Stimulated activated CD8-positive, alpha-beta memory T cell treated with anti-CD3 and anti-CD28 coated beads, Interleukin-7, amount 100 ng/mL, for 24 hours (primary cell): ENCODE measurements at places on chromosomes 12 and 14.

- no peak for DNase-seq
Measured at GRCh38 chr12:92136965-92137721, 8.5 kb downstream of the BTG1 start.

DNA sequence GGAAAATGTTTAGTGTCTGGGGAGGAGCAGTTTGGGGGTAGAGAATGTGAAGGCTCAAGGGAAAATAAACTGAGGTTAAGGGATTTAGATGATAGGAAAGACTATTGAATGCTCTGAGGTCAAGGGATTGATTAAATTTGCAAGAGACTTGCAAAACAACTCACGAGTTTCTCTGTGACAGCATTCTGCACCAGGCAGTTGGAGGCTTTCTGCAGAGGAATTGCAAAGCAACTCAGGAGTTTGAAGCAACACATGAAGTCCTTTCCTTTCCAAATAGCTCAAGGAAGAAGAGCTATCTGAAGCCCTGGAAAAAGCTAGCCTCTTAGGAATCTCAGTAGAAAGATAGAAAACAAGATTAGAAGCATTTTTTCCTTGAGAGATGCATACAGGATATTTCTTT lies 23.9 kb downstream of the SLC7A8 start:
- no peak for DNase-seq

DNA sequence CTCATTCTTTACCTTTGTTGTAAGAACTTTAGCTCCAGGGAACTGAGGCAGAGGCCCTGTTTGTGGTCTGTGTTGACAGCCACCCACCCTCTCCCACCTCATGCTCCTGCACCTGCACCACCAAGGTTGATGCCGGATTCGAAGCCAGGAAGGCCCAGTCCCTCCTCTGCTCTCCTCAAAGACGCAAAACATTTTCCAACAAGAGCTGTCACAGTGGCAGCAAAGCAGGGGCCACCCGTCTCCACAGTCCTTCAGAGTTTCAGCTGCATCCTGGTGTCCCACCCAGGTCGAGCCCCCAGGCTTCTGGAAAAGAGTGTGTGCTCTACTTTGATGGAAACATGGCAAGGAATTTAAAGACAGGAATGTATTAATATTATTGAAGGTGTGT lies 37.4 kb downstream of the MMAB start:
- DNase-seq, result no peak

- DNase-seq, result no peak
Measured at GRCh38 chr12:77553976-77554619, 276.6 kb upstream of the NAV3 start.

DNA sequence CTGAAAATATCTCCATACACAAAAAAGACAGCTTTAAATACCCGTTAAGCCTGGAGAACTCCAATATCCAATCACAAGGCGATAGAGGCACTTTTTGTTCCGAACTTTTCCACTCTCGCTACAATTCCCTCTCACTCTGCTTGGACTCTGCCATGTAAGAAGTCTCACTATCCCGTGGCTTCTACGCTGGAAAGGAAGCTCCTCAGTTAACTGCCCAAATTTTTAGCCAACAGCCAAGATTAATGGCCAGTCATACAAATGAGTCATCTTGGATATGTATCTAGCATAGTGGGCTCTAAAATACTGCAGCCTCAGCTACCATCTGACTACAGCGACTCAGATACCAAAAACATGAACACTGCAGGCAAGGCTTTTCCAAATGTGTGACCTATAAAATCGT lies 45.5 kb upstream of the RERGL start:
- DNase-seq, result no peak

DNA sequence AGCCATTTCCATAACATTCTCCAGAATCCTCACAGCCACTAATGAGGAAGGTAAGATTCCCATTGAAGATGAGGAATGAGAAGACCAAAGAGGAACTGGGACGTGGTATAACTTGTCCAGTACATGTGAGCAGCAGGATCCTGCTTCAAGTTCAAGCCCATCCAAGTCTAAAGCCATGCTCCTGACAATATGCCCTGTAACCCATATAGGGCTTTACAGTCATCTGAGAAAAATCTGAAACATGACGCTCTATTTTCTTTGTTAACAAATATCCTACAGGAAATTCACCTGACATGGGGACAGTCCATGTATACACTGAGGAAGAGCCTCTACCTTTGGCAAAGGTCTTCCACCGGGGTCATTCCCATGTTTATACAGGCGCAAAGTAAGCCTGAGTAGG lies 3.1 kb upstream of the ACTR6 start:
- no peak for DNase-seq

DNA sequence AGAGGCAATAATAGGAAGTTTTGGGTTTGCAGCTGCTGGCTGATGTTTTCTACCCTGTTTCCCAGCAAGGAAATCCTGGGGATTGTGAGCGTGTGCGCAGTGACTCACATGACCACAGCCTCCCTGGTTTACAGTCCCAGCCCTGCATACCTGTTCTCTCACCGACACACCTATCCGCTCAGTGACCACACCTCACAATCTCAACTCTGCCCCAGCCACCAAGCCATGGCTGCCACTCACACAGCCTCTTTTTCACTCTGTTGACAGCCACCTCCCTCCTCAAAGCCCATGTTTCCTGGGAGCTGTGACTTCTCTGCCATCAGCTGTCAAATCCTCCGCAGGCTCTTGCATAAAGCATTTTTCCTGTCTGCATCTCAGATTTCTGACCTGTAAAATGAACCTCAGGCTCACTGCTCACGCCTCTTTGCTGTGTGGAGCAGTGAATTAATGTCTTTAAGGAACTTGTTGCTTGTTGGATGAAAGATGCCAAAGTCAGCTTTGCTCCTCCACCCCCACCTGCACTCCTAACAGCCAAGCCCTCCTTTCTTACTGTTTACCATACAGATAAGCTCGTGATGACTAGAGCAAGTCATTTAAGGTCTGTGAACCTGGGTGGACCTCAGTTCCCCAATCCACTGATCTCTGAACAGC lies 43.5 kb downstream of the B4GALNT3 start:
- DNase-seq, result no peak

GRCh38 chr14:100313464-100314230 lies 7.4 kb upstream of the SLC25A29 start:
- no peak for DNase-seq

GRCh38 chr12:53483225-53483978 lies 15.9 kb downstream of the MAP3K12 start:
- DNase-seq, result no peak

- no peak for DNase-seq
Measured at GRCh38 chr12:109482491-109482890, 5.1 kb downstream of the UBE3B start.

GRCh38 chr14:30064454-30064853 lies 136.8 kb upstream of the PRKD1 start:
- no peak for DNase-seq

- DNase-seq, result no peak
Measured at GRCh38 chr14:95305145-95305544, 14.6 kb downstream of the CLMN start.

- DNase-seq, result no peak
Measured at GRCh38 chr12:119547001-119547400, 46.6 kb upstream of the TMEM233 start.

GRCh38 chr12:107377596-107378385 lies 284.4 kb upstream of the CRY1 start:
- DNase-seq, result no peak

DNA sequence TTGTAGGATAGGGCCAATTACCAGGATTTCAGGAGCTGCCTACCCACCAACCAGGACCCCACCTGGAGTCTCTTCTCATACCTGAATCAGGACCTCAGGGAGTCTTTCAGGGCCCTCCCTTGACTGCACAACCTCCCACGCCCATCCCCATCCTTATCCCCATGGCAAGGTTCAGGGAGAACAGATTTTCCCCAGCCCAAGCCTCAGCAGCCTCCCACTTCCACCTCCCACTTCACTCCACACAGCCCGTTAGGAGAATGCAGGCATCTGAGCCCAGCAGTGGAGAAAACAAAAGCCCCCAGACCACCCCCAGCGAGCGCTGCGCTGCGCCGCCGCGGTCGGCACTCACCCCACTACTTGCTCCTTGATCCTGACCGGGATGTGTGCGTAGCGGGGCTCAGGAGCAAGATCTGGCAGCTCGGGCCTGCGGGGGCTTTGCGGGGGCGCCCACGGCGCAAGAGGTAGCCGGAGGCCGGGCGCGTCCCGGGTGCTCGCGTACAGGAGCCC lies 1.4 kb downstream of the B4GALNT1 start:
- no peak for DNase-seq

DNA sequence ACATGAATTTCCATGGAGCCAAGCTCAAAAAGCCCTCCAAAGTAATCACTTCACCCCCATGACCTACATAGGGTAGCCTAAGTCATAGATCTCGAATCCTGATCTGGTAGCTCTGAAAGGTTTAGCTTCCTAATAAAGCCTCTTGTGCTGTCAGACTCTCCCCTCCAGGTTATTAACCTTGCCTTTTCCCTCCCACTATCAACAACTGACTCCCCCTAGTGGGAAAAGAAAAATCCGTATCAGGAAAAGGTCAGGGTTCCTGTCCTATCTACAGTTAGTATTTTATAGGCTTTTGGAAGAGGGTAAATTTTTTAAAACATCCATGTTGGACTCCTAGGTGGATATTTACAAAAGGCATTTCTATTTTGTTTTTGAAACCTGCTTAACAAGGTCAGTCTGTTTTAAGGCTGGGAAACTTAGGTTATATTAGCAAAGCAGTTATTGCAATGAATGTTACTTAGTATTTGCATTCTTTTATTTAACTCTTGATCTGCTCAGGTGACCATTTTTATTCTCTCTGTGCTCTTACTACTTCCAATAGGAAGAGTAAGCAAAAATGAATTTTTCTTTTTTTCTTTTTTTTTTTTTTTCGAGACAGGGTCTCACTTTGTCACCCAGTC lies 8.0 kb downstream of the YY1 start:
- no peak for DNase-seq

DNA sequence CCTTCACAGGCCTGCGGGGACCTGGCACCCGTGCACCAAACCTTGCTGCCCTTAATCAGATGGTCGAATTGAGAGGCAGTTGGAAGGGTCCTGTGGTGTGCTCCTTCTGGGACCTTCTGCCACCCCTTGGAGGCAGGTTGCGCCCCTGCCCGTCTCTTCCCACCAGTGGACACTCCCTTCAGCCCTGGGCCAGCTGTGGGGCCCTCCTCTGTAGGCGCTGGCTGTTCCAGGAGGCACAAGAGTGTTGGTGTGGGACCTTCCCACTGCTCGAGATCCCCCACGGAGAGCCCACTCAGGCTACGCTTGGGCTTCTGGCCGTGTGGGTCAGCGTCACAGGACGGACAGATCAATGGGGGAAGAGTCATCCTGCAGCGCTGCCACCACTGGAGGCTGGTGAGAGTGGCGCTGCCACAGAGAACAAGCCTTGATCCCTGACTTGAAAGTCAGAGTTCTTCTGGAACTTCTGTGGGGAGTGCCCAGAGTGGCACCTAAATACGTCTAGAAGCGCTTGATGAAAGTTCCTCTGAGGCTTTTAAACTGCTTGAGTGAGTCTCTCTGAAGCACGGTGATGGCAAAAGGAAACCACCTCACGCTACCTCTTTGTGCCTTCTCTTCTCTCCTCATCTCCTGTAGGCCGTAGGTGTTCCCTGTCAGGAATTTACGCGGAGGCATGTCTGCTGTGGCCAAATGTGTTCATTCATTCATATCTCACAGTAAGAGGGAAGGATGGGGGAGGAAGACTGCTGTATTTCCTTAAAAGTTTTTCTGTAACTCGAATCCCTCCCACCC lies 48.3 kb downstream of the TRAF3 start:
- no peak for DNase-seq

DNA sequence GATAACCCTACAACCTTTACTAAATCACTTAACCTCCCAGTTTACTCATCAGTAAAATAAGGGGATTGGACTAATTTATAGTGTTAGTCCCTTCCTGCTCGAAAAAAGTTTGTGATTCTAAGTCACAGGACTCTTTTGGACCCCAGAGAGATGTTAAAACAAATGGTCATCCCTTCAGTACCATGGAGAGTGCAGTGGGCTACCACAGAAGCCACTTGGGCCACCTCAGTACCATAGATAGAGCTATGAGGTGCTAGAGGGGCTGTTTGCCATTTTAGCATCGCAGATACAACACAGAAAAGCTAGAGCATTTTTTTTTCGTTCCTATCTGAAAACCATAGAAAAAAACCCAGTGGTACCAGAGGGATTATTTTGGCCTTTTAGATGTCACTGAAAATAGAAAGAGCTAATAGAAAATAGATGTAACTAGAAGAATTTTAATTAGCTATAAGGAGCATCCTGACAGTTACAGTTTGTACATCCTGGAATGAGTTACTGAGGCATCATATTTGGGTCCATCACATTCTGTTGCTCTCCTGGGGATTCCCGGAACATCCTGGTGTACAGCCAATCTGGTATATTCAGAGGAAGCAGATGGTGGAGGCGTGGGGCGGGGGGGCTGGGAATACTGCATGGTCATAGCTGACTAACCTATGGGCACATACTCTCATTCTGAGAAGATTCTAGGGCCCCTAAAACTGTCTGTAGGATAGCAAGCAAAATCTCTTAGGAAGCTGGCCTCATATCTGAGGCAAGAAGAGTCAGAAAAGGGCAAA lies 2.8 kb downstream of the ZNF219 start:
- no peak for DNase-seq

GRCh38 chr12:57623811-57624390 lies 9.1 kb downstream of the B4GALNT1 start:
- no peak for DNase-seq

- no peak for DNase-seq
Measured at GRCh38 chr14:77180726-77181602, 634 bp upstream of the TMEM63C start.

DNA sequence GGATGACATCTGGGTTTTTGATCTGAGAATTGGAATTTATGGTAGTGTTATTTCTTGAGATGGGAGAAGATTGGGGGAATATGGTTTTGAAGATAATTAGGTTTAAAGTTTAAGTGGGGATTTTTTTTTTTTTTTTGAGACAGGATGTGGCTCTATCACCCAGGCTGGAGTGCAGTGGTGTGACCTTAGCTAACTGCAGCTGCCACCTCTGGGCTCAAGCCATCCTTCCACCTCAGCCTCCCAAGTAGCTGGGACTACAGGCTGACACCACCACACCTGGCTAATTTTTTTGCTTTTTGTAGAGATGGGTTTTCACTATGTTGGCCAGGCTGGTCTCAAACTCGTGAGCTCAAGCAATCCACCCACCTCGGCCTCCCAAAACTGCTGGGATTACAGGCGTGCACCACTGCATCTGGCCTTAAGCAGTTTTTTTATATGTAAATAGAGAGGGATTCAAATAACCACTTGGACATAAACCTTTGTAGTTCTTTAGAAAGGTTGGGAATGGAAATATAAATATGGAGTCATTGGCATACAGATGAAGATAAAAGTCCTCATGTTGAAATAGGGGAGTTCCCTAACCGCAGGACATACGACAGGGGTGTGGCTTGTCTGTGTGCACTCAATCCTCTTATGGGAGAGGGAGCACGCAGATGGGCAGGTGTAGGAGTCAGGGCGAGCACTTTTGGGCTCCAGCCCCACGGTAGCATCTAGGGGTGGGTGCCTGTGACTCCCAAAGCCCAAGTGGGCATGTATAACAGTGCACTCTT lies 4.7 kb downstream of the LIN52 start:
- DNase-seq, result no peak

- DNase-seq, result no peak
Measured at GRCh38 chr12:70645494-70646317, 8.5 kb upstream of the PTPRB start.

DNA sequence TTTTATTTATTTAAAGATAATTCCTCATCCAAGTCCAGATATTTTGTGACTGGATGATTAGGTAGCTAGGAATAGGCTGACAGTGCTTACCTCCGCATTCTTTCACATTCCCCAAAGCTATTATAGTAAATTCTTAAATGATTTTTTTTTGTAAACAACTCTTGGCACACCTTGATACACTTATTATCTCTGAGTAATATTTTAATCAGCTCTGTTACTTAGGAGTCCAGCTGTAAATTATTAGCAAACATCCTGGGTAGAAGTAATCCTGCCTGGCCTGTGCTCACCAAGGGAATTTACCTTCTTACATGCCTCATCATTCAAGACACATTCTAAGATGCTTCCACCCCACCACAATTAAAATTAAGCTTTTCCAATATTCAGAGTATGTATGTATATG lies 186.1 kb downstream of the SLC2A13 start:
- no peak for DNase-seq
